ENCODE measurements at places on chromosomes 2 and 18. TPM values are rescaled to one million over a fixed set of nuclear protein-coding genes. Genes with fewer than 3 reads are reported as not detected.

The KCNIP3 gene
- 3.1 TPM for total RNA-seq

The STAT4 gene
- total RNA-seq: 2.2 TPM

The FEV gene
- total RNA-seq: not detected

The AFF3 gene
- total RNA-seq: 4.9 TPM

The C2orf66 gene
- total RNA-seq: not detected

The TPGS2 gene
- total RNA-seq: 41.2 TPM

The PSMA8 gene
- not detected for total RNA-seq

The CCDC121 gene
- 4.1 TPM for total RNA-seq

The DSEL gene
- total RNA-seq: 2.1 TPM

The ERICH2 gene
- 0.61 TPM for total RNA-seq

Measured in heart right ventricle (tissue), 16 donors.